ENCODE measurements at places on chromosomes 11 and 22.

DNA sequence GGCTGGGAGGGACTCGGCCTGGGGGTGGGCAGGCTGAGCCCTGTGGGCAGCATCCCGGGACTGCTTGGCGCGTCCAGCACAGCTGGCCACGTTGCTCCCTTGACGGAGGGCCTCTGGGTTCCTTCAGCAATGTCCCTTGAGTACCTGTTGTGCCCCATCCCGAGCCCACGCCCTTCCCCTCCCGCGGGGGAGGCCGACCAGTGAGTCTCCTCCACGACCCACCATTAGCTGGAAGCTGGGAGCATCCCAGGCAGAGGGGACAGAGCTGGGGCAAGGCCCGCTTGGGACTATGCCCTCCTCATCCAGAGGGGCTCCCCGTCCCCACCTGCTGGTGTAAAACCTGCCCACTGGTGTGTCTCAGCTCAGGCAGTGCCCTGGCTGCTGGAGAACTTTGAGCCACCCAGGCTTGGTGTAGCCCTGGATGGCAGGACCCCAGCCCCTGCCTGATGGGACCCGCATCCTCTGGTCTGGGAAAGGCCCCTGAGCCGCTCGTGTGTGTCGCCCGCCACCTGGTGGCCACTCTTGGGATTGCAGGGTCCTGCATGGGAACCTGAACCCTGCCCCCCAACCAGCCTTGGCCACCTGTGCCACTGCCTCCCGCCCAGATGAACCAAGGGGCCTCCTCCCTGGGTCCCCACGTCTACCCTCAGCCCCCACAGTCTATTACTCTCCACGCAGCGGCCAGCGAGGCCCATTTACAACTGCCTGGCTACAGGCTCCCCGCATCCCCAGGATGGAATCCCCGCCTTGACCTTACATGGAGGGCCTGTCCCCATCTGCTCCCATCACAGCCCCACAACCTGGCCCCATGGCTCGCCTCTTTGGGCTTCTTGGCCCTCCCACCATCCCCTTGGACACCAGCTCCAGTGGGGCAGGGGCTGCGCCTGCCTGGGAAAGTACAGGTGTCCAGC is 16.6 kb upstream of the ARHGAP8 start:
- peak; percentile 76 for DNase-seq

DNA sequence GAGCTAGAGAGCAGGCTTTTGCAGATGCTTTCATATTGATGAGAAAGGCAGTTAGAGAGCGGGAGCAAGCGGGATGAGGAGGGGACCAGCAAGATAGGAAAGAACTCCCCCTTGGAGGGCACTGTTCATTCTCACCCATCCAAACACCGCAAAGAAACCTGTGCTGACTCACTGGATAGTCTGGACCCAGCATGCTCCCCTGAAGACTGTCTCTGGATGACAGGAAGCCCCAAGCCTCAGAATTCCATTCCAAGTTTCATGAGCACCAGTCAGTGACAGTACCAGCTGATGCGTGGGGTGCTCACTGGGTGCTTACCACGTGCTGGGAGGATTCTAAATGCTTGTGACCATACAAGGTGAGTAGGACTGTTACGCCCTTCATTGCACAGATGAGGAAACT is 34.2 kb downstream of the MICAL3 start:
- DNase-seq = no peak

DNA sequence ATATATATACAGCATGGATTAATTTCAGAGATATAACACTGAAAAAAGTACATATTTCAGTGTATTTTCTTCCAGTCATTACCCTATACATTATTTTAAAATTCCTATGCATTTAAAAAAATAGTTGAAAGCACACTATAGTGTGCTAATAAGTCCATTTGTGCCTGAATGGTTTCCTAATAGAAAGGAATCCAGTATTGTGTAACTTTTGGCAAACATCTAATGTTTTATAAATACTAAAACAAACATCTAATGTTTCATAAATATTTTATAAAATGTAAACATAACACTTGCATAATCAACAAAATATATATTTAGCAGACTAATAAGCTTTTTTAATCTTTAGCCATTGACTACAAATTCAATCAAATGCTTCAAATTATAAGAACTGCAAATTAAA is 126.6 kb upstream of the FIBIN start:
- no peak for DNase-seq

DNA sequence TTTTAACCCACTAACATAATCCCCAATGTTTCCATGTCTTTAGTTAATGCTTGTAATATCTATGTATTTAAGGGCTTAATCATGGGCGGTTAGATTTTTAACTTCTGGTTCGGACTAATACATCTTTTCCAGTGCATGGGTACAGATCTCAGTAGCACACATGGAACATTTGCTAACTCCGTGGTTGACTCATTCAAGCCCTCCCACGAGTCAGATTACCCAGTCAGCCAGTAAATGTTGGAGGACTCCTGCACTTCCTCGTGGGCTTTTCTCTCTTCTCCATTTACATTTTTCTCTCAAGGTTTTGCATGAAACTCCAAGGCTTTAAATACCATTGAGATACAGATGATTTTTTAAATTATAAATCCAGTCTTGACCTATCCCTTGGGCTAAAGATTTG is 313.9 kb downstream of the ST3GAL4 start:
- DNase-seq = no peak

DNA sequence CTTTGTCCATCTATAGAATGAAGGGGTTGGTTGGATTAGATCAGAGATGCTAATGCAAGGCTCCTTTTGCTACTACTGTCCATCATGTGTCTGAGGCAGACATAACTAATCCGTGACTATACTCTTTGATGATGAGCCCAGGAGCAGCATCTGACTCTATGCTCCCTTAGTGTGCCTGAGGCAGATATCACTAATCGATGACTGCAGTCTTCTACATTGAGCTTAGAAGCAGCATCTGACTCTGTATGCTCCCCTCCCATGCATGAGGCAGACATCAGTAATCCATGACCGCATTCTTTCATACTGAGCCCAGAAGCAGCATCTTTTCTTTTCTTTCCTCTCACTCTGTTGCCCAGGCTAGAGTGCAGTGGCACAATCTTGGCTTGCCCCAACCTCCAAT is 4.2 kb downstream of the TCN2 start:
- DNase-seq = no peak

Data from kidney (tissue), 22 donors.